GM04503 (cell line): ENCODE measurements at places on chromosomes 3 and 15.

DNA sequence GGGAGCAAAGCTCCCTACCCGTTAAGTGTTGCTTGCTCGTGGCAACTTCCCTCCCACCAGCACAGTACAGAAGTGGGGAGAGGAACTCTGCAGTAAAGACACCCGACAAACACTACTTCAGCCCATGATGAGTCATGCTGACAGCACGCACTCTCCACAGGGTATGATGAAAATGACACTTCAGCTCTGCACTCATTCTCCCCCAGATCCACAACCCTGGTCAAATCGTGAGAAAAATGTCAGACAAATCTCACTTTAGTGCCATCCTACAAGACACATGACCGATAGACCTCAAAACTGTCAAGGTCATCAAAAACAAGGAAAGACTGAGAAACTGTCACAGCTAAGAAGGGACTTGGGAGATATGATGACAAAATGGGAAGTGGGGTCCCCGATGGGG is 278.9 kb downstream of the OCA2 start:
- no peak for DNase-seq

GRCh38 chr15:27490867-27491595 is 520.0 kb downstream of the GABRG3 start:
- DNase-seq: no peak

DNA sequence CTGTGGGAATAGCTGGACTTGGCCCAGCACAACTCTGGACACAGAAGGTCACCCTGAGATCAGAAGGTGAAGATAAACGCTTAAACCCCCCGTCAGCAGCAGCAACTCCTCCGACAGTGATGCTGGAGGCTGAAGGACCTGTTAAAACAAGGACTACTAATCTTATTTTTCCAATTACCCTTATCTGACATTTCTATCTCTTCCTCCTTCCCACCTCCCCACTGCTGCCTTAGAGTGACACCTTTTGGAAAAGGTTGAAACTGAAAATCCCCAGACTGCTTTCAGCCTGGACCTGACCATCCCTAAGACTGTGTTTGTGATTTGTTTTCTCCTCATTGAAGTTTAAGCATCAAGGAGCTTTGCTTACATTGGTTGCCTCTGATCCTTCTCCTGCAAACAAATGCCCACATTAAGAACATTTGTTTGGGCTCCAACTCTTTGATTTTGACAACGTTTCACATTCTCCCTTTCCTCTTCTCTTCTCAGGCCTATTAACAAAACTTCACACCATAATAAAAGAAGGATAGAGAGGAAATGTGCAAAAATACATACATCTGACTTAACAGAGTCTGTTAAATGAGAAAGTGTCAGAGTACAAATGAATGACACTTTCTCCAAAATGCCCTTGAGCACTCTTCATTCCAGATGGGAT is 410.6 kb upstream of the WNT5A start:
- DNase-seq: no peak

DNA sequence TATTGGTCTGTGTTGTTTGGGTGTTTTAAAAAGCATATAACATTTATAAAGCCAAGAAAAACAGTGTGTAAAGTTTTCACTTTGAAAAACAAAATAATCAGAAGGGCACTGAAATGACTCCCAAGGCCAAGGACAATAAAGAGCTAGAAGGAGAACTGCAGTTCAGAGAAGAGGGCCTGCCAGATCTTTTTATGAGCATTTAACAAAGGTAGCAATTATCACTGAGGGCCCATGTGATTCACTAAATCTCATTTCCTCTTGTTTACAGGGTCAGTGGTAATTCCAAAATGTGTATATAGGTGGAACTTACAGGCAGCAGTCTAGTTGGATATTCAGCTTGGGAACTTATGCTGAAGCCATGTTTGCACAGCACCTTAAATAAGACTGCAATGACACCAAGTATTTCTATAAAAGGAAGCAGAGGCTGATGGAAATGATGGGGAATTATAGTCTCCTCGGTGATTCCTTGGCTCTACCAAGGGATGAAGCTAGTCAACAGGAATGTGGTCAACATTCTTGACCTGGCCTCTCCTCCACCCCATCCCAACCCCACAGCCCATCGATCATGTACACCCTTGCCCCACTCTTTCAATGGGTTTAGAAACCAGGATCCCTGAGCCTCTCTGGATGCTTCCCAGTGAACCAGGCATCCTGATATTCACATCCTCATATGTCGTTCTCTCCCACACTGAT is 54.4 kb upstream of the THUMPD3 start:
- no peak for DNase-seq

- no peak for DNase-seq
Observed at GRCh38 chr15:65370885-65371284, 6.9 kb downstream of the IGDCC3 start.

GRCh38 chr15:85554852-85555521 is 174.6 kb downstream of the AKAP13 start:
- DNase-seq: no peak

GRCh38 chr15:69074001-69074842 is 59.7 kb downstream of the NOX5 start:
- DNase-seq: no peak

- no peak for DNase-seq
Observed at GRCh38 chr3:47482366-47482765, 6.6 kb upstream of the SCAP start.

DNA sequence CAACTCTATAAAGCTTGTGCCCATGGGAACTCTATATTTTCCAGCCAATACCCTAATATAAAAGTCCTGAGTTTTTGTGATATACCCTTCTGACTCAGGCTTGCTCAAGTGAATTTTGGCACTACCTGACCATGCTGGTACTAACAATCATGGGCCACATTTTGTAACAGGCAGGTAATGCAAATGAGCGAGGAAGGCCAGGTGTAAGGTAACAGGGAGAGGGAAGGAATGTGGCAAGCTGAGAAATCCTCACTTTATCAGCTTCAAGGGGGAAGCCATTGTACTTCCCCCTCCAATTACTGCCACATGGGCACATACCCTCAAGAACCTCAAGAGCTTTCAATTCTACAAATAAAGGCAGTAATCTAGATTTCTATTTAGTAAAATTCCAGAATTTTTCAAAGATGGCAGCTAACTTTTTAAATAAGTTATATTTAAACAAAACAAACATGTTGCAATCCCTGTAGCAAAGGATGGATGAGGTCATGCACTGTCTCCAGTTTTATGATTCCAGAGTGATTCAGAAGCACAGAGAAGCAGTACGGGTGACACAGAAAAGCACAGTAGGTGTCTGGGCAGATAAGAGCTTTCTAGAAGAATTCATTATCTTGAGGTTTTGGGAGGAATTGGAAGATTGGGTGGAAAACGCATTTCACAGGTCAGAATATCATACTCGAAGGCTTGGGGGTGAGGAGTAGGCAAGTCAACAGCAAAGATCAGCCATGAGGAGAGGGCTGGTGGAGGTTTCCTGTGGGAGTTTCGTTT is 87.6 kb downstream of the FOXP1 start:
- peak; percentile 83 for DNase-seq

- DNase-seq: no peak
Observed at GRCh38 chr3:59266551-59266950, 216.7 kb upstream of the CFAP20DC start.
